ENCODE measurements at places on chromosomes 11 and 22.

DNA sequence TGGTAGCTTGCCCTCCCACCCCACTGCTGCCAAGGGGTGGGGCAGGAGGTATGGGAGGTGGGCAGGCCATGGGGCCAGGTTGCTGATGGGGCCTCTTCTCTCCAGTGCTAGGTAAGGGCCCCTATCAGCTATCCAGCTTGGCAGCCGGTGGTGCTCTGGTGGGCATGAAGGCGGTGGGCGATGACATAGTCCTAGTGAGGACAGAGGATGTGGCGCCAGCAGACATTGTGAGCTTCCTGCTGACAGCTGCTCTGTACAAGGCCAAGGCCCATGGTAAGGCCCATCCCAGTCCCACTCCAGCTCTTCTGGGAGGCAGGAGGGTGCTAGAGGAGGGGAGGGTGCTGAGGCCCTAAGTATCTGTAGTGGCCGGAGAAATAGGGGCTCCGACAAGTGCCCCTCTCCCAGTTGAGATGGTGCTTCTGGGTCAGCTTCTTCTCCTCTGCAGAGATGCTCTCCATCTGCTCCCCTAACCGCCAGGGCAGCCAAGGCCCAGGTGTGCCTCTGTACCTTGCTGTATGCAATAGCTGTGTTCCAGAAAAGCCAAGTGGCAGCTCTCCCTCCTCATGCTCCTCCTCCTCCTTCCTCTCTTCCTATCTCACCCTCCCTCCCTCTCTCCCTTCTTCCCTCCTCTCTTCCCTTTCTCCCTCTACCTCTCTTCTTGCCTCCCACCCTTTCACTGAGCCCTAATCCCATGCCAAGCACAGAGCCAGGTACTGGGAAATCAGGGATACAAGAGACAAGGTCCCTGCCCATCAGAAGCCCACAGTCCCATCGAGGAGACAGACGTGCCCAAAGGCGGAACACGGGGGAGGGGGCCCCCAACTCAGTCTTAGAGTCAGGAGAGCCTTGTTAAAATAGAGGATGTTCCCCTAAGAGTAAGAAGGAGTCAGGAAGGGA lies 55.3 kb downstream of the OTOG start:
- no peak for DNase-seq

GRCh38 chr11:125342281-125342930 lies 153.7 kb downstream of the FEZ1 start:
- DNase-seq = no peak

DNA sequence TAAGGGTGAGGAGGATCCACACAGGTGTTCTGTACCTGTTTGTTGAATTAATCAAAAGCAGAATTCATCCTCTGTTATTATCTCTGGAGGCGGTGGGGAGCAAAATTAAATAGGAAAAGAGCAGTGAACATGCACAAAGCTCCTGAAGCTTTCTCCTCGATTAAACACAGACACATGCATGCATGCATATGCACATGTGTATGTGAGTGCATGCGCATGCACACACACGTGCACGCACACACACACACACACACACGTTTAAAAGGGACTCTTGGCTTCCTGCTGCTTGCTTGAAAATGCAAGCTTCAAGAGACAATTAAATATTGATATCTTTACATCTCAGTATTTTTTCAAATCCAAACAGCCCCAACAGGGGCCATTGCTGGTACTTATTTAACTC lies 462.1 kb downstream of the BUD13 start:
- no peak for DNase-seq

DNA sequence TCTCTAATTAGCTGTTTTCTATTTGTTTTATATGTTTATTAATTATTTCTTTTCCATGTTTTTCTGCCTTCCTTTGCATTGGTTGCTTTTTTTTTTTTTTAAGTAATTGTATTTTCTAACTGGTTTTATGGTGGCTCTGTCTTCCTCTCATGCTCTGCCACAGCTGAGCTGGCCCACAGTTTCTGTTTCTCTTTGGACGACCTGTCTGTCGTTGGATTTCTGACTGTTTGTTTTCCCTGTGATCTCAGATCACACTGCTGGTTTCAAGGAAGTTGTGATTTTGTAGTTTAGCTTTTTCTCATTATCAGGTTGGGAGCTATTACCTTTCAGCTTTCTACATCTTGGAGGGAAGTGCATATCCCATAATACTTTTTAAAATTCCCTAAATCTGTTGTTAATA lies 15.9 kb upstream of the OR6M1 start:
- no peak for DNase-seq

DNA sequence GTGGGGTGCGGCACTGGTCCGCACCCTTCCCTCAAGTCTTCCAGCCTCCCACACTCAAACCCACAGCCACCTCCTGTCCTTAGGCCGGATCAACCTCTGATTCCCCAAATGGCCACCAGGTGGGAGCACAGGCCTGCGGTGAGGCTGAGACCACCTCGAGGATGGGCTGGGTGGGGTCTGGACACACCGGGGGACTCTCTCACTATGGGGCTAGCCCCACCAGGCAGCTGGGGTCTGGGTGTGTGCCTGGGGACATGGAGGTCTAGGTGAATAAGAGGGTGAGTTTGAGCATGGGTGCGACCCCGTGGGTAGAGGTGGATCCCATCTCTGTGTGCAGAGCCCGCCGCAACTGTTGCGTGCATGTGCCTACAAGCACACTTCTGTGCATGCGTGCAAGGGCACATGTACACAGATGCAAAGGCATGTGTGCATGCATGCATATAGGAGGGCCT lies 32.6 kb downstream of the MYO18B start:
- DNase-seq = no peak

DNA sequence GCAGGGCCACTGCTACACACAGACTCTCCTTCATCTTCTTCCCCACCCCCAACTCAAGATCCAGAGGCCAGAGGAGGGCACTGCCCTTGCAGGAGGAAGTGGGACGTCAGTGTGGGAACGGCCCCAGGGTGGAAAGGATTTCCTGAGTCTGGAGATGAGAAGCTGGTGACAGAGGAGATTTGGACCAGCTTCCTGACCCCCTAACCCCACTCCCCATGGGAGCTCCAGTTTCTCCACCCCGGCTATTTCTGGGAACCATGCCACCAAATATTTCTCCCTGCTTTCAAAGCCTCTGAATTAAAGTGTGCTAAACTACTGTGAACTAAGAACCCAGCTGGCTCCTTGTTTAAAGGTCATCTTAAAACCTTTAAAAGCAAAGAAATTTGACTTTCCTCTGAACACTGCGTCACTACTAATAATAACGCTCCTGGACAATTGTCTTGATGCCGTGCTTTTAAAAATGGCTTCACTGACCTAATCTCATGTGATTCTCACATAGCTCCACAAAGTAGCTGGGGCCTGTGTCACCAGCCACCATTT lies 46.6 kb downstream of the CWC15 start:
- no peak for DNase-seq

DNA sequence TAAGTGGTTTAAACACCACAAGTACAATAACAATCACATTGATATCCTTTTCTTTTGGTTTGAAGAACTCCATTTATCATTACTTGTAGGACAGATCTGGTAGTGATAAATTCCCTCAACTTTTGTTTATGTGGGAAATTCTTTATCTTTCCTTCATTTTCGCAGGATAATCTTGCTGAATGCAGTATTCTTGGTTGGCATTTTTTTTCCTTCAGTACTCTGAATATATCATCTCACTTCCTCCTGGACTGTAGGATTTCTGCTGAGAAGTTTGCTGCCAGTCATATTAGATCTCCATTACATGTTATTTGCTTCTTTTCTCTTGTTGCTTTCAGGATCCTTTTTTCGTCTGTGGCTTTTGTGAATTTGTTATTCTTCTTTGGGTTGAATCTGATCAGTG lies 179.0 kb upstream of the PLET1 start:
- no peak for DNase-seq

DNA sequence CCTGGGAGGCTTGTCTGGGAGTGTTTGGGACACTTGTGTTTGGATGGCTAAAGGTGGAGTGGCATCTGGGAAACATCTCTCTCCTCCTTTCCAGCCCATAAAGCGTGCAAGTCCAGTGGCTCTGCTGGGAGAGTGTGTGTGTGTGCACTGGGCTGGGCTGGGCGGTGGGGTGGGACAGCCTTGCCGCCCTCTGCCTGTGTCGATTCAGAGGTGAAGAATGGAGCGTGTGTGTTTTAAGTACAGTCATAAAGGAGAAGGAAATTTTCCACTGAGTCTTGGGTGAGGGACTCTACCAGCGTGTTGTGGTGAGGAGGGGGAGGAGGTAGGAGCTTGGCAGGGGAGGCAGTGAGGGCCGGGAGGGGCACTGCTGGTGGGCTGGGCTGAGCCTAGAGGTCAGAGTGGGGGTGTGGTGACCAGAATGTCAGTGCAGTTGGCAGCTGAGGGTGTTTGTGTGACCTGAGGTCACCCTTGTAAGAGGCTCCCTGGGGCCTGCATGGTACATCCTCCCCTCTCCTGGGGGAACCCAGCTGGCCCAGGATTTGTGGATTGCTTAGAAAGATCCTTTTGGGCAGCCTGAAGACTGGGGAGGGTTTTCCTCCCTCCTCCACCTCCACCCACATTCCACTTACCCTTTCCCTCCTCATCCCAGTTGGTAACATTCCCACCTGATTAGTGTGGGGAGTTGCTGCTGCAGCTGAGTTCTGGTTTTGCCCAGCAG lies 1.7 kb downstream of the TIMP3 start:
- no peak for DNase-seq

DNA sequence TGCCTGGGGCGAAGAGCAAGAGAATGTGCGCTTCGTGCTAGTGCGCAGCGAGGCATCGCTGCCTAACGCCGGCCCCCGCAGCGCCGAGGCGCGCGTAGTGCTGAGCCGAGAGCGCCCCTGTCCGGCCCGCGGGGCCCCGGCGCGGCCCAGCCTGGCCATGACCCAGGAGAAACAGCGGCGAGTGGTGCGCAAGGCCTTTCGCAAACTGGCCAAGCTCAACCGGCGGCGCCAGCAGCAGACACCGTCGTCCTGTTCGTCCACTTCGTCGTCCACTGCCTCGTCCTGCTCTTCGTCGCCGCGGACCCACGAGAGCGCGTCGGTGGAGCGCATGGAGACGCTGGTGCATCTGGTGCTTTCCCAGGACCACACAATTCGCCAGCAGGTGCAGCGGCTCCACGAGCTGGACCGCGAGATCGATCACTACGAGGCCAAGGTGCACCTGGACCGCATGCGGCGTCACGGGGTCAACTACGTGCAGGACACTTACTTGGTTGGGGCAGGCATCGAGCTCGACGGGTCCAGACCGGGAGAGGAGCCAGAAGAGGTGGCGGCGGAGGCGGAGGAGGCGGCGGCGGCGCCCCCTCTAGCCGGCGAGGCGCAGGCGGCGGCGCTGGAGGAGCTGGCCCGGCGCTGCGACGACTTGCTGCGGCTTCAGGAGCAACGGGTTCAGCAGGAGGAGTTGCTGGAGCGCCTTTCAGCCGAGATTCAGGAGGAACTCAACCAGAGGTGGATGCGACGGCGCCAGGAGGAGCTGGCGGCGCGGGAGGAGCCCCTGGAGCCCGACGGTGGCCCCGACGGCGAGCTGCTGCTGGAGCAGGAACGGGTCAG lies 1.0 kb downstream of the RASSF10 start:
- DNase-seq = no peak

- no peak for DNase-seq
Observed at GRCh38 chr11:75557666-75558494, 4.2 kb upstream of the SERPINH1 start.

DNA sequence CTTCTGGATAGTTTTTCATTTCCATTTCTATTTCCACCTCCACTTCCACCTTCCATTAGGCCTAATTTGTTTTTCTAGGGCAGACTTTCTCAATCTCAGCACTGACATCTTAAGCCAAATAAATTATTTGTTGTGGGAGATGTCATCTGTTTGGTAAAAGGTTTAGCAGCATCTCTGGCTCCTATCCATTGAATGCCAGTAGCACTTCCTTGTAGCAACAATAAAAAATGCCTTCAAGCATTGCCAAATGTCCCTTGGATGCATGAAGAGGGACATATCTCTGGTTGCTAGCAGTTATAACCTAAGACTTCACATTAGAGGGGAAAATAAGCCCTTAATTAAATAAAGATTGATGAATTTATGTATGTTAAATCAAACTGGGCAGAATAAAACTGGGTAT lies 1.9 kb downstream of the OR52A5 start:
- DNase-seq = no peak

- DNase-seq = no peak
Observed at GRCh38 chr11:72633068-72633467, 41.2 kb downstream of the PDE2A start.

- DNase-seq = no peak
Observed at GRCh38 chr11:11528986-11529385, 92.8 kb downstream of the GALNT18 start.

DNA sequence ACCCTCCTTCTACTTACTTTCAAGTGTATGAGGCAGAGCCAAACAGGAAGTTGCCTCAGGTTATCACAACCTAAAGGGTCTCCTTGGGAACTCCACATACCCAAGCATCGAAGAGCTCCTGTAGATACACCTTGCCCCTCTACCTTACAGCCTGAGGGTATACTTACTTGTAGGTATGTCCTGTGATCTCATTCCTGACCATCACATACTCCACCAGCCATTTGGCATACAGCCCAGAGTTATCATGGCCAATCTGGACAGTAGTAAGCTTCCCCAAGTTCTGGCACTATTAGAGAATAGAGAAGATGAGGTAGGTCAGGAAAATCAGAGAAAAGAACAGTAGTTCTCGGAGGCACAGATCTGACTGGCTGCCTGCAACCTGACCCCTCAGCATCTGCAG lies 53.4 kb upstream of the SCUBE2 start:
- no peak for DNase-seq

GRCh38 chr11:86211619-86212018 lies 32.9 kb upstream of the EED start:
- DNase-seq = no peak

DNA sequence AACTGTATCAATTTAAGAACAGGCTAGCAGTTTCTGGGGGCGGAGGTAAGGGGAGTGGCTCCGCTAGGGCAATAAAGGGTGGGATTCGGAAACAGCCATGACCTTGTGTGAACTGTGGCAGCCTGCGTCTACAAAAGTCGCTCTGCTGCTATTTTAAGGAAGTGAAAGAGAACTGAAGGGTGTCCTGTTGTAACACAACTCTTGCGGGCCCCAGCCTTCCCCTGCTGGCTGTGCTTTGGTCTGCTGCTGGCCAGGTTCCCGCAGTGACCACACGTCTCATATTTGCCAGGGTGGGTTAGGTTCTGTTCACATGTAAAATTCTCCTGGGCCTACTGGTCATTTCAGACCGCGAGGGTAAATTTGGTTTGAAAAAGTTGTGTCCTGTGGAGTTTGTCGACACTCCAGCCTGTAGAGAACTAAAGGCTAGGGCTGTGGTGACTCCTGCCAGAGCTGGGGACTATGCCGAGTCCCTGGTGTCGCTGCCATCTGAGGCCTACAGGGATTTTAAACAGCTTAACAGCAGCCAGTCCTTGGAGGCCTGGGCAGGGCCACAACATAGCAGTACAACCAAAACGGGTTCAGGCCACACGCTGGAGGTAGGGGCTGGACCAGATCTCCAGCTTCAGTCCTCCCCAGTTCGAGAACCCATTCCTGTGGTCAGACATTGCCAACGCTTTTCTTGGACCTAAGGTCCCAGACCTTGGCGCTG lies 1.1 kb upstream of the PPFIBP2 start:
- no peak for DNase-seq

- DNase-seq = no peak
Observed at GRCh38 chr11:92107331-92107730, 117.3 kb upstream of the FAT3 start.
